ENCODE measurements at places on chromosomes 3 and 15. TPM values are rescaled to one million over a fixed set of nuclear protein-coding genes. Genes with fewer than 3 reads are reported as not detected.

Gene XPC
- 32.3 TPM for total RNA-seq

Gene SCAPER
- 98.8 TPM for total RNA-seq

Gene CCDC54
- not detected for total RNA-seq

Gene PTPRG
- 141 TPM for total RNA-seq

Gene CIB2
- total RNA-seq = 14.4 TPM

Gene BCL6
- 11.7 TPM for total RNA-seq

Gene DNAJB11
- 39.0 TPM for total RNA-seq

Gene IL5RA
- 0.44 TPM for total RNA-seq

Gene TMEM207
- total RNA-seq = not detected

Gene ESYT3
- total RNA-seq = 3.6 TPM

Gene SAMMSON
- 1.2 TPM for total RNA-seq

Gene CAND2
- total RNA-seq = 17.7 TPM

Gene FGF7
- total RNA-seq = 15.6 TPM

Gene SPATA12
- total RNA-seq = not detected

Gene PTX3
- total RNA-seq = 4.4 TPM

Gene XIRP1
- total RNA-seq = 4.5 TPM

Gene NR2E3
- 218 TPM for total RNA-seq

Gene GMPS
- 46.5 TPM for total RNA-seq

Gene LYZL4
- total RNA-seq = not detected

Gene CLASP2
- total RNA-seq = 556 TPM

Gene GRIP2
- total RNA-seq = 9.1 TPM

Gene HRG
- not detected for total RNA-seq

Gene WDR5B
- 8.7 TPM for total RNA-seq

Gene HIGD2B
- not detected for total RNA-seq

Gene ISL2
- total RNA-seq = 9.6 TPM

Gene PARP9
- total RNA-seq = 15.2 TPM

Gene USP50
- not detected for total RNA-seq

Gene PLA2G4D
- not detected for total RNA-seq

Measured in camera-type eye (tissue), 1 donor.